ENCODE measurements at places on chromosomes 7 and 10.

- no peak for DNase-seq
Measured at GRCh38 chr10:83881661-83882060, 257.6 kb upstream of the GHITM start.

GRCh38 chr7:3150027-3150426, 106.4 kb upstream of the CARD11 start:
- DNase-seq = no peak

DNA sequence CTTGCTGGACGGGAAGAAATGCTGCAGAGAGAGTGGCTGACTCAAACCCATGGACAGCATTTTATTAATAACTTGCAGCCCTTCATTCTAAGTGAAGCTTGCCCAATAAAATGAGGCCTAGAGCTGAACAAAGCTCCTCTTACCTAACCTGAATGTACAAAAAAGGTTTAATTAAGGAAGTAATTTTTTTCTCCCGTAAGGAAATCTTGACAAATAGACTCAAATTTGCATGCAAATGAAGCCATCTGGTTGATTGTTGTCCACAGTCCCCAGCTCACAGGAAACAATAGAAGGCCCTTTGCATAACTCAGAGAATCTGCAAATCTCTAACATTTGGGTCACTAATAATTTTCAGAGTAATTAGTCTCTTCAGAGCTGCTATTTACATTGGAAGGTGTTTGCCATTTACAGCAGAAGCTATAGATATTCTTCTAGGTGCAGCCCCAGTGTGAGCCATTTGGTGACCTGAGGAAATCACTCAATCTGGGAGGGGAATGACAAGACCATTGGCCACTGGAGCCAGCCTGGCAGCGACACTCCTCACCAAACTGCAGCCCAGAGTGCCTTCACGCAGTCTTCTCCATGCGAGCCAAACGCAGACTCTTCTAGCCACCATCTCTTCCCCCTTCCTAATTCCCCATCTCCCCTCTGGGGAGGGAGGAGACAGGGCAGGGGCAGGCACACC, 483.0 kb upstream of the C7orf33 start:
- DNase-seq = no peak

- DNase-seq = no peak
Measured at GRCh38 chr10:88318803-88319202, 264.3 kb downstream of the RNLS start.

DNA sequence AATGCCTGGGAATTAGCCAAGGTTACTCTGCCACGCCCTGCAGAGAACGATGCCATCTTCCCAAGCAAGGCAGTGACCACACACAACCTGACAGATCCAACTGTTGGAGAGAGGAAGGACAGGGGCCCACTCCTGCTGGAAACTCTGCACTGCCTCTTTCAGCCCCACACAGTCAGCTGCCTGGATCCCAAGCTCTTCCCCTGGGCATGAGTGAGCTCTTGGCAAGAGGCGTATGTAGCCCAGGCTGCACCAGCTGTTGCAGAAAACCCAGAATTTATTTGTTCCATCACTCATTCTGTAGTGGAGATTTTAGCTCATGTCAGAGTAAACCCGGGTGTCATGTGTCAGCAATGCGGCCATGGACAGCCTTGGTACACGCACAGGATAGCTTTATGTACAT, 135.1 kb upstream of the TRIM24 start:
- DNase-seq = no peak
